NCI-H526 treated with DMSO at 0.1 percent for 48 hours (cell line): ENCODE measurements at places on chromosomes 12 and 14.

DNA sequence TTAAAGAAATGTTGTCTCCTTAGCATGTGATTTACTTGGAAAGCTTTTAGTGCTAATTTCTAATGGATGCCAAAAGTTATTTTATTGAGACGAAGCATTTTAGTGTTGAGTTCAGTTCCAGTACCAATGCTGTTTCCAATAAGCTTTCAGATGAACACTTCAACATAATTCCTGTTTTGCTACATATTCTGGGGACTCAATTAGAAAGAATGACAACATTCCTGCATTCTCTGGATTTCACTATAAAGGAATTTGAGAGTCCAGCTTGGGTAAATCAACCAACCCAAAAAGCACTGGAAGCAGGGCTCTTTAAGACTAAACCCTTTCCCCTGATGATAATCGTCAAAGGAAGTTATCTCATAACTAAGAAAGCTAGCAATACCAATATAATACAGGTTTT is 353.0 kb upstream of the TMTC1 start:
- DNase-seq = no peak

GRCh38 chr12:91364471-91365184 is 182.0 kb upstream of the DCN start:
- DNase-seq = no peak

GRCh38 chr14:95527387-95528002 is 7.4 kb upstream of the GLRX5 start:
- no peak for DNase-seq

DNA sequence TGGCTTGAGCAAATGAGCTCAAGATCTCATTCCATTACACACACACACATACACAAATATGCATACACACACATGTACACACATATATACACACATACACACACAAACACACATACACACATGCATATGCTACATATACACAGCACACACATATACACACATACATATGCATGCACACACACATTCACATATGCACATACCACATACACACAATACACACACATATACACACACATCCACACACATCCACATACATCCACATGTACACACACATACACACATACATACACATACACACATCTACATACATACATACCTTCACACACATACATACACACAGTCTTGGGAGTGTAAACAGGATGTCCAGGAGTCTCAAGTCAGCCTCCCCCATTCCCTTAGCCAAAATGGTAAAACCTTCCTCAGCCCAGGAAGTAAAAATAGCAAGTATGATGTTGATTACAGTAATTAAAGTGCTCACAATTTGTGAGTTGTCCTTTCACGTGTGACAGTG is 12.8 kb downstream of the HHIPL1 start:
- no peak for DNase-seq

GRCh38 chr12:107817250-107817649 is 42.7 kb downstream of the ASCL4 start:
- DNase-seq = no peak

- DNase-seq = no peak
Measured at GRCh38 chr14:30296931-30297405, 262.0 kb upstream of the G2E3 start.

DNA sequence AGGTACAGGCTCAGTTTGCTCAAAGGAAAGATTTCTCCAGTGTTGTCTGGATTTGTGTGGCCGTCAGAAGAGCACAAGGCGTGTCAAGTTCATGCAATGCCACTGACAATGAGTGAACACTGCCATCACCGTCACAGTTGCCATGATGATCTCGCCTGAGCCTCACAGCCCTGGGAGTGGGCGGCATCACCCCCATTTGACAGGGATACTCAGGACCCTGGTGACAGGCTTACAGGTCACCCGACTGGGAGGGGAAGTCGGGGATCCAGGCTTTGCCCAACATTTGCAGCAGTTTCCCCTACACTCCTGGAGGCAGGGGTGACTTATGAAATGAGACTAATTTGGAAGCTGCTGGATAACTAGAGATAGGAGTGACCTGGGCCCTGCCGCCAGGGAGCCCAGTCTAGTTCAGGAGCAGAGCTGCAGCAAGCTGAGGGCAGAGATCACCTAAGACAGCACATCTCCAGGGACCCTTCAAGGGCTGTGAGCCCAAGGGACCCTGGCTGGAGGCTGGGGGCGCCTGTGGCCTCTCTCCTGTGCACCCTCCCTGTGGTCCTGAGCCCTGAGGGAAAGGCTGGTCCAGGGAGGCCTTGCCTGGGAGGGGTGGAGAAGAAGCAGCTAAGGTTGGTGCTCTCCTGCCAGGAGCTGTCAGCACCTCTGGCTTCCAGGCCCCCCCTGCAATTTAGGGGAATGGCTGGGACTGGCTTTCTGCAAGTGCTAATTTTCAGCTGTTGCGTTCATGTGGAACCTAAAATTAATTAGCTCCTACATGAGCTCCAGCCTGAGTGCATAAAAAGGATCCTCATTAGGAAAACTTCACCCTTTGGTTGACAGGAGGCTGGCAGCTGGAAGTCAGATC is 32.4 kb upstream of the BEGAIN start:
- no peak for DNase-seq

GRCh38 chr12:99157946-99158345 is 489.6 kb upstream of the GARIN6 start:
- no peak for DNase-seq

GRCh38 chr12:123059500-123059899 is 79.0 kb downstream of the ARL6IP4 start:
- DNase-seq = no peak

GRCh38 chr12:69225251-69225910 is 14.0 kb upstream of the CPSF6 start:
- DNase-seq = no peak
